ENCODE measurements at places on chromosomes 11 and 22. TPM values are rescaled to one million over a fixed set of nuclear protein-coding genes. Genes with fewer than 3 reads are reported as not detected.

The OR2D2 gene
- total RNA-seq: not detected

The MN1 gene
- total RNA-seq: 13.1 TPM

The PRAME gene
- not detected for total RNA-seq

The CYB561A3 gene
- total RNA-seq: 17.0 TPM

The TIGD3 gene
- total RNA-seq: 0.12 TPM

The STX3 gene
- total RNA-seq: 10.6 TPM

The CWF19L2 gene
- 9.7 TPM for total RNA-seq

The PRRG4 gene
- total RNA-seq: 0.92 TPM

The OR52H1 gene
- total RNA-seq: not detected

The CAPN1 gene
- total RNA-seq: 86.9 TPM

The CNTN5 gene
- total RNA-seq: 0.34 TPM

The CALCA gene
- not detected for total RNA-seq

The MYBPC3 gene
- total RNA-seq: 1,049 TPM

The MRGPRX3 gene
- not detected for total RNA-seq

The PTGDR2 gene
- total RNA-seq: not detected

The INPP5J gene
- total RNA-seq: 13.3 TPM

The TRIM29 gene
- not detected for total RNA-seq

The SIAE gene
- total RNA-seq: 41.0 TPM

The KCNJ4 gene
- 15.9 TPM for total RNA-seq

The CREB3L1 gene
- total RNA-seq: 28.0 TPM

The SCN2B gene
- 10.1 TPM for total RNA-seq

The LDHAL6A gene
- total RNA-seq: not detected

The VSIG10L2 gene
- 0.05 TPM for total RNA-seq

The RFPL3 gene
- total RNA-seq: not detected

The USH1C gene
- total RNA-seq: 0.88 TPM

The PKP3 gene
- total RNA-seq: 0.52 TPM

The MUC6 gene
- total RNA-seq: not detected

The DRICH1 gene
- not detected for total RNA-seq

The BCO2 gene
- 53.3 TPM for total RNA-seq

The GUCY1A2 gene
- total RNA-seq: 7.1 TPM

The BRSK2 gene
- 1.6 TPM for total RNA-seq

The TMEM191C gene
- 0.82 TPM for total RNA-seq

The NRGN gene
- total RNA-seq: 6.6 TPM

The CSNK2A3 gene
- 1.7 TPM for total RNA-seq

The APOA5 gene
- not detected for total RNA-seq

Data from left cardiac atrium (tissue), 4 donors.